Activated CD4-positive, alpha-beta T cell treated with anti-CD3 and anti-CD28 coated beads for 36 hours (primary cell): ENCODE measurements at places on chromosomes 3 and 15. TPM values are rescaled to one million over a fixed set of nuclear protein-coding genes. Genes with fewer than 3 reads are reported as not detected.

DNA sequence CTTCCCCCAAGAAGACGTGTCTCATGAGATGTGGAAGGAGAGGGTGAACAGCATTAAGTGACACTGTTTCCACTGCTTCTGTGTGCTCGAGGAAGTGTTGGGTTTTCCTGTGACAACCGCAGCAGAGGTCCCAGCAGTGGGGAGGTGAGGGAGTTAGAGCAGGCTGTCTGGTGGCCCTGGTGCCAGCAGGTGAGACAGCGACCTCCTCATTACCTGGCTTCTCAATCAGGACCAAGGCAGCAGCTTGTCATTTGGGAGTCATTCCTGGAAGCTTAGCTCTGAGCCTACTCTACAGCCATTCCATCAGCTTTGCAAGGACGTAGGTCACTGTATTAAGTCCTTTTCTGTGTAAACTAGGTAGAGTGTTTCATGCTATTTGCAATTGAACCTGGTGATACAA is 63.3 kb upstream of the RGMA start:
- peak; percentile 10 for DNase-seq

The SNTN gene
- not detected for total RNA-seq

DNA sequence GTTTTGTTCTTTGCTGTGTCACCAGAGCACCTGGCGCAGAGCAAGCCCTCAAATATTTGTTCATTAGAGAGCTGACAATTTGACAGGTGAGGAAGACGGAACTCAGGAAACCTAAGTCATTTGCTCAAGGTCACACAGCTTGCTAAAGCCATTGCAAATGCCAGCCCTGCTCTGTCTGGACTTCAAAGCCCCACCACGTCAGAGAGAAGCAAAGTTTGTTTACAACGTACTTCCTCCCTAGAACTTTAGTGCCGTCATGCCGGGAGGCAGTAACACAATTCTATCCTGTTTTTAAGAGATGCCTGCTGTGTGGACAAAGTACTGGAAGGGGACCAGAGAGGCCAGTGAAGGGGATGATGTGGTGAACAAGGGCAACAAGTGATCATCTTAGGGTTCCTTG is 216.6 kb upstream of the PRICKLE2 start:
- DNase-seq, result no peak

DNA sequence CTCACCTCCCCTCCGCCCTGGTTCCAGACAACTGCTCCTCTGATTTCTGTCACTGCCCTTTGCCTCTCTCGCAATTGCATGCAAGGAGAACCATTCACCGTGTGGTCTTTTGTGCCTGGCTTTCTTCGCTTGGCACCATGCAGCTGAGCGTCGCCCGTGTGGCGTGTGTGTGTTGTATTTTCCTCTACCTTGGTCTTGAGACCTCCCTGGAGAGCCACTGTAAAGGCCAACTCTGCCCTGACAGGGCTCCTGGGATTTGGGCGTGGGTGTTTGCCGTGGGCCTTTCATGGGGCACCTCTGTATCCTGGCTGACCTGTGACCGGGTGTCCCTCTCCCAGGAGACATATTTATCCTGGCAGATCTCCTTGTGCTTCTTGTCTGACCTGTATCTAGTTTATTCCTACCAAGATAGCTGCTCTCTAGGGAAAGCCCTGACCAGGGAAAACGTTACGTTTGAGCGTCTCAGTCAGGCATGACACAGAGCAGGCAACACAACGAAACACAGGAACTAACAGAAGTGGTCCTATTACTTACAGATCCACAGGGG is 2.0 kb upstream of the PIGZ start:
- no peak for DNase-seq

GRCh38 chr3:43043071-43043766 is 62.7 kb downstream of the POMGNT2 start:
- no peak for DNase-seq

GRCh38 chr3:134345202-134345601 is 29.0 kb downstream of the AMOTL2 start:
- no peak for DNase-seq

- DNase-seq, result no peak
These were observed 130.6 kb downstream of the FAM174B start for GRCh38 chr15:92524874-92525565.

The ITPKA gene
- total RNA-seq, result 4.2 TPM

DNA sequence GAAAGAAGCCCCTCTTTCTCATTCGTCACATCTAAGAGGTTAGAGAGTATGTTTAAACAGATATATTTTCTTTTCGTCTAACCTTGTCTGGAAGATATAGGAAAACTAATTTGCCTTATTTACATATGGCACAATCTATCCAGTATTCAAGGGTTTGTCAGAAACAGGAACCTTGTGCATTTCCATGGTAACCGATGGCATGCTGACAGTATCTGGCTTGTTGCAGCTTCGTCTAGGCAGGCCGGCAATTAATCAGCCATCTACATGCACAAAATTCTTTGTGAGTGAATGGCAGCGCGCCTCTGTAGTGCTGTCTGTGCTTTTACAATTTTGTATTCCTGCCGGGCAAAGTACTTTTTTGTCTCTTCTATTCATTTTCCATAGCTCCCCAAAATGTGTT is 294.0 kb upstream of the SOX2 start:
- DNase-seq, result no peak

The P2RY12 gene
- total RNA-seq, result not detected

The DPPA2 gene
- not detected for total RNA-seq

DNA sequence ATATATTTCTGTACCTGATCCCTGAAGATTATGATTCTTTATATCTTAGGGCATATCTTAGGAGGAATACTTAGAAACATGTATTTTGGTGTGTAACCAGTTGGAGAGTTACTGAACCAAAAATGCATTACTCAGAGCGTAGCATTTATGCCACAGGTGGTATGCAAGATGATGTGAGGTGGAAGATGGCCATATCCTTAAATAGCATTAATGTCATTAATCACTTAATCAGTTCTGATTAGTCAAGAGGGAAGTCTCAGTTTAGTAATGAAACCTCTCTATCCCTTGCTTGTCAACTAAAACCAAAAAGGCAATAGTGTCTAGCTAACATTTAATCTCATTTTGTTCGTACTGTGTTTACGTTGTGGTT is 130.5 kb upstream of the PHLDB2 start:
- no peak for DNase-seq

- DNase-seq, result no peak
These were observed 742.0 kb upstream of the CCDC54 start for GRCh38 chr3:106635271-106635670.

The TRH gene
- not detected for total RNA-seq

DNA sequence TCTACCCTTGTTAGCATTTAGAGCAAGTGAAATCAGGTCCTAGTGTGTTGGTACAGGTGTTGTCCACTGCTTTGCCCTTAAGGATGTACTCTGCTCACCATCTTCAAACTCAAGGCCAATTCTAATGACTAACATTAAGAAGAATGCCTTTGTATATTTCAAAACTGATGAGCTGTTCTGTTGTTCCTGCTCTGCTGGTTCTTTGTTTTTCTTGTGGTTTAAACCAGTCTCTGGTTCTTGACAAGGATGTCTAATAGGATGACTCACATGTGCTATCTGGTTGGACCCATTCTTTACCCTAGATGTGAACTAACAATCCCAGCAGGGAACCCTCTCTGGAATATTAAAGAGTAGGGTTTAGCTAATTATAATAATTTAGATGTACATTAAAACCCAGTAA is 17.3 kb downstream of the ABHD5 start:
- no peak for DNase-seq

DNA sequence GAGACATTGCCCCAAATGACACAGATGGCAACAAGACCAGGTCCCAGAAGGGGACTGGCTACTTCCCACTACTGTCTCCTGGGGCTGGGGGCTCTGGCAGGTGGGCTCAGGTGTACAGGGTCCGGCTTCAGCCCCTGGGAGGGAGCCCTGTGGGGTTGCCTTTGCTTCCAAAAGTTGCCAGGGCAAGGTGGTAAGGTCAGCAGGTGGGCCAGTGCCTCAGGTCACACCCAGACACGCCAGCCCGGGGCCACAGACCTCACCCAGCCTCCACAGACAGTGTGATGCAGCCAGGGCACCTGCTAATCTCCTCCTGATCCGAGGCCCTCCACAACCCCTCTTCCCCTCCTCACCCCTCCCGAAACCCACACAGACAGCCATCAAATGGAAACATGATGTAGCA is 7.5 kb downstream of the OXTR start:
- DNase-seq, result no peak

GRCh38 chr15:43511012-43511885 is 6.2 kb upstream of the MAP1A start:
- peak; percentile 52 for DNase-seq

- DNase-seq, result no peak
These were observed 18.3 kb downstream of the OSBPL10 start for GRCh38 chr3:31962801-31963205.

DNA sequence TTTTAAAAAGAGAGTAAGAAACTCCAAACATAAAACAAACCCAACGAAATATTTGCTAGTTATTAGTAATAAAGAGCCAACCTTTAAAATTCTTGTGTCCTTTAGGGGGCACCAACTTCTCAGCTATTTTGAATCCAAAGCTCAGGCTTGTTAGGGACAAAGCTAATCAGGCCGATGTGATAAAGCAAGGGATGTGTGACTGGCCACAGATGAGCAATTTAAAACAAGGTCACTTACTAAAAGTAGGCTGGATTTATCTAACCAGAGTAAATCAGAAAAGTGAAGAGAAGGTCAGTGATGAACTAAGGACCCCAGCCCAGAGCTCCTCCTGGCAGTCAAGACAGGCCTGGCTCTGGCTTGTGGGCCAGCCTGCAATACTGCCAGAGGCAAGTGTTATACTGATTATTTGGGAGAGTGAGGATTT is 108.5 kb downstream of the CYP19A1 start:
- no peak for DNase-seq

The PATL2 gene
- 14.1 TPM for total RNA-seq

GRCh38 chr3:195908694-195909581 is 587 bp upstream of the TNK2 start:
- DNase-seq, result peak; percentile 63

- DNase-seq, result no peak
These were observed 72.8 kb downstream of the GABRG3 start for GRCh38 chr15:27043770-27044169.

DNA sequence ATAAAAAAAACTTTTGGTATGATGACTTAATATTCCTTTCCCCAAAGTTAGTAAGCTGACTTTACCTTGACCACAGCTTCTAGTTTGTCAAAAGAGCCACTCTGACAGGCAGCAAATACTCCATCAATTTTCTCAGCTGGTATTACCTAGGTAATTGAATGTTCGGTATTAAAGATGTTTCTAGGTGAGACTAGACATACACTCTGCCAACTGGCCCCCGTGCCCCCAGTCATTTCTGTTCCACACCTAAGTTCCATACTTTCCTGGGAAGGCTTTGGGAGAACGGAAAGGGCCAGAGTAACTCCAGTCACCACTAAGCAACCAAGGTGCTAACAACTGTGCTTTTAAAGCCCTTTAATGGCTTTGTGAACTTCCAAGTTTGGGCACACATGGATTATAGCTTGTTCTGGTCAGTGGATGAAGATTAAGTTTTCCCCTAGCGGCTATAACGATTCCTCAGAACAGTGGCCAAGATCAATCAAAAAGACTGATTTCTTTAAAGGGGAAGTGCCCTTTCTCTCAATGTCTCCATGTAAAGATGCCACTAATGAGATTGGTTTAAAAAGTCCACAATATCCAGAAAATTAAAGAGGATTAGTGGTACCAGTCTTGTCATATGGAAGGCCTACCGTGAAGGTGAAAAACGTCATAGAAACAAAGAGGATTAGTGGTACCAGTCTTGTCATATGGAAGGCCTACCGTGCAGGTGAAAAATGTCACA is 7.0 kb downstream of the EIF4A2 start:
- no peak for DNase-seq

- no peak for DNase-seq
These were observed 135.7 kb downstream of the FOXP1 start for GRCh38 chr3:71447803-71448202.

The GOLGA8J gene
- total RNA-seq, result not detected

The CGNL1 gene
- not detected for total RNA-seq

The LRRC34 gene
- total RNA-seq, result 3.8 TPM

DNA sequence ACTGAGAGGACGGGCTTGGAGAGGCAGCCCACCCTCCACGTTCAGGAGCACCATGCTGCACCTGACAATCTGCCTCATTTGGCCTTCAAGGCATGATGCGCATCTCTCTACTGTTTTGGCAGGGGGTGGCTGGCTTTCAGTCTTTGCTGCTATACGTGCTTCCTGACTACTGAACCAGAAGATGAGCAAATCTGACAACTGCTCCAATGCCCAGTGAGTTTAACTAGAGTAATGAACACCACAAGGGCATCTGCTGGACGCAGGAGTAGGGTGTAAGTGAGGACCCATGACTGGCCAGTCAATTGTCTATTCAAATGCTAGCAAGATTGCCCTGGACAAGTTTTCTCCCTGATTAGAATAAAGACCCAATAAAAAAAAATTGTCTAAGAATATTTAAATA is 335.7 kb downstream of the MAGI1 start:
- no peak for DNase-seq

The TEX55 gene
- total RNA-seq, result not detected

The LYZL4 gene
- total RNA-seq, result not detected

GRCh38 chr15:51186891-51187290 is 92.2 kb upstream of the TNFAIP8L3 start:
- no peak for DNase-seq

DNA sequence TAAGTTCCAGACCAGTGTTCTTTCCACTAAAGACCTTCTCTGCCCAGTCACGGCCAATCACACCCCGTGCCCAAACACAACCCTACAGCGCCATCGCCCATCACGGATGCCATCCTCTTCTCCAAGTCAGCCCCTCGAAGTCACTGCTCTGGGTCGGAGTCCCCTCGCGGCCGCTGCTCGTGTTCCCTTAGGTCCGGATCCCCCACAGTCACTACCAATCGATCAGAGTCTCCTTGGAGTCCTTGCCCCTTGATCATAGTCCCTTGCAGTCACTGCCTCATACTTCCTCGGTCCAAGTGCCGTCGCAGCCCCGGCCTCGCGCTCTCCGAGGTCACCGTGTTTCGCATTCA is 461 bp downstream of the PCYT1A start:
- DNase-seq, result peak; percentile 48

GRCh38 chr15:64847876-64848716 is 6.4 kb downstream of the PLEKHO2 start:
- no peak for DNase-seq

- no peak for DNase-seq
These were observed 433.6 kb upstream of the DPH6 start for GRCh38 chr15:35979608-35980007.

DNA sequence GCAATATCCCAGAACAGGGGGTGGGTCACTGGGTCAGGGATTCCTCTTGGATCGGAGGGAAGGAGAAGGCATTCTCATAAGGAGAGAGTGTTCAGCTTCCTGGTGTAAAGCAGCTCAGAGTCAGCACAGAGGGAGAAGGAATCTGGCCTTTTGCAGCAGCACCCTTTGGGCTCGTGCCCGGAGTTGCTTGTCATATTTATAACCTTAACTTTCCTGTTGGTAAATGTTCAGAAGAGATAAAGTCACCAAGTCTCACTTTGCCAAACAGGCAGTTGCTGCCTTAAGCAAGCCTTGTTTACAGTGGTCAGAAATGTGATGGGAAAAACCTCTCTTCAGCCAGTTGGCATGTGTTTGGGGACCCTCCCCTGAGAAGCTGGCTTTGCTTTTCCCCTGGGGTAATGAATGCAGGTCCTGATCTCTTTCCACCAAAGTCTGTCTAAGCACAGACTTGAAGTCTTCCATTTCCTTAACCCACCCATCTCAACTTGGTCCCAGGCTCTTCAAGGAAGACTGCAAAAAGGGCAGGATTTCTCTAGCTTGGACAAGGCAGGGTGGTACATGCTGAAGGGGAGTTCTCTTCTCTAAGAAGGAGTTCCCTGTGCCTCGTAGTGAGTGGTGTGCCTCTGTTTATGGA is 206.9 kb upstream of the BHLHE40 start:
- DNase-seq, result no peak
